ENCODE measurements at places on chromosomes 2 and 18. TPM values are rescaled to one million over a fixed set of nuclear protein-coding genes. Genes with fewer than 3 reads are reported as not detected.

ACKR3 gene
- 27.2 TPM for total RNA-seq

DNA sequence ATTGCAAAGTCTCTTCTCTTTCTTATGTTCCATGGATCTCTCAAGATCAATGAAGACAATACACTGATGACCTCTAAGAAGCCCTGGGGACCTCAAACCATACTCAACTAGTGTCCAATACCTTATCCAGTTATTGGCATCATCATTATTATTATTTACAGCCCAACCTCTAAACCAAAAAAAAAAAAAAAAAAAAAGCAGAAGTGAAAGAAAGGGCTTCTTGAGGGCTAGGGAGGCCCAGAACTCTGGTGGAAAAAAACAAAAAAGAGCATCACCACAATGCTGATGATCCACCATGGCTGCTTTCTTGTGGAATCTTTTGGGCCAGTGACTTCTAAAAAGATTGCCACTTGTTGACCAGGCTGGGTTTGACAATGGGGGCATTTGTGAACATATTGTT, 324.9 kb downstream of the LPIN1 start:
- DNase-seq, result no peak

STEAP3 gene
- total RNA-seq, result 1.4 TPM

DNA sequence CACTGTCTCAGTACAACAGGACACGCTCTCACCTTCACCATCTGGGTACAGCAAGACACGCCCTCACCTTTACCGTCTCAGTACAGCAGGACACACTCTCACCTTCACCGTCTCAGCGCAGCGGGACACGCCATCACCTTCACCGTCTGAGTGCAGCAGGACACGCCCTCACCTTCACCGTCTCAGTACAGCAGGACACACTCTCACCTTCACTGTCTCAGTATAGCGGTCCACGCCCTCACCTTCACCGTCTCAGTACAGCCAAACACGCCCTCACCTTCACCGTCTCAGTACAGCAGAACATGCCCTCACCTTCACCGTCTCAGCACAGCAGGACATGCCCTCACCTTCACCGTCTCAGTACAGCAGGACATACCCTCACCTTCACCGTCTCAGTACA, 109.9 kb upstream of the CTDP1 start:
- DNase-seq, result no peak

ANKRD29 gene
- total RNA-seq, result 0.17 TPM

GRCh38 chr2:145079641-145080040, 559.7 kb upstream of the ZEB2 start:
- no peak for DNase-seq
